Eye (tissue), 1 donor: ENCODE measurements at places on chromosomes 5 and 9.
A peak's percentile ranks its signal among the peaks of the same experiment; 100 is the strongest.

DNA sequence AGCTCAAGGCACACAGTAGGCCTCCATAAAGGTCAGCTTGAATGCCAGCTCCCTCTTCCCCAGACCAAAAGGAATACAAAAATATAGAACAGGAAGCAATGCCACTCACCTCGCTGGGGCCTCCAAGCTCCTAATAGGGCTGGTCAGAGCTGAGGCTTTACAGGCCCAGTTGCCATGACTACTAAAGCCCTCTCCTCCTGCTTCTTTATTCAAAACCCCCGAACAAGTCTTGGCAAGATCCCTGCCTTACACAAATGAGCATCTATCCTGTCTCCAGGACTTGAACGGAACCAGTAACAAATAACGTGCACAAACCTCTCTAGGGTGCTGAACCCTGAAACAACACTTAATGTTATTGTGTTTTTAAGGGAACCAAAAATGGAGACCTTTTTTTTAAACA lies 136.3 kb downstream of the SIL1 start:
- peak; percentile 78 for DNase-seq

- peak; percentile 58 for DNase-seq
These were observed 492.2 kb downstream of the NR2F1-AS1 start for GRCh38 chr5:93088592-93089389.

DNA sequence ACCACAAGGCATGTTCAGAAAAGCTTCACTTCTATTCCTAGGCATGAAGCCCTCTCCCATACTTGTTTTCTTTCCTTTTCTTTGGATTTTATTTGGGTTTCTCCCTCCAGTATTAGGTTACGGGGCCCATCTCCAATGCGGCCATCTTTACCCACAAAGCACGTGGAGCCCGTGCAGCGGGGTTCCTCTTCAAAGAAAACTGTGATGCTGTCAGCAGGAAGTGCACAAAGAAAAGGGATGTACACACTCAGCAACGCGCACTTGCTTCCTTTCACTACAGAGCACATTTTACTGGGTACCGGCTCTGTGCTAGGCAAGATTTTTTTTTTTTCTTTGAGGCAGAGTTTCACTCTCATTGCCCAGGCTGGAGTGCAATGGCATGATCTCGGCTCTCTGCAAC lies 106.6 kb downstream of the COL23A1 start:
- DNase-seq = no peak

GRCh38 chr5:65172486-65173129 lies 309.1 kb downstream of the ADAMTS6 start:
- DNase-seq = no peak

GRCh38 chr5:60010328-60010727 lies 116.8 kb upstream of the PDE4D start:
- peak; percentile 10 for DNase-seq

- DNase-seq = no peak
These were observed 29.2 kb upstream of the GLRA1 start for GRCh38 chr5:151953833-151954232.

GRCh38 chr9:107178293-107178692 lies 104.8 kb upstream of the RAD23B start:
- DNase-seq = no peak

DNA sequence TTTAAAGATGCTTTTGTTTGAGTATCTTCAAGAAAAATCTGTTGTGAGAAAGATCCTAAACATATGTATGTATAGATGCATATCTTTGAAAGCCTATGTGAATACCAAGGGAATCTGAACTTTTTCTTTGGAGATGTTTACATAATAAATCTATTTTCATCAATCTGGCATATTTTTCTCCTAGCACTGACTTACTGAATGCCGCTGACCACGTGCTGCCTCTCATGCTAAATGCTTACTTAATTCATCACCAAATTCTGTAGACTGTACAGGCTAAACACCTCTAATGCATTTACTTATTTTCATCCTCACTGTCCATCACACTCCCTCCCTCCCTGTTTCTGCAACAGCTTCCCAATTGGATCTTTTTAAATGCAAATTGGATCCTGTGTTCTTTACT lies 566.2 kb upstream of the WWC1 start:
- DNase-seq = no peak

- DNase-seq = peak; percentile 41
These were observed 262.1 kb upstream of the KLF4 start for GRCh38 chr9:107751567-107752210.

- no peak for DNase-seq
These were observed 22.1 kb downstream of the AK3 start for GRCh38 chr9:4718911-4719310.

GRCh38 chr5:40221796-40222195 lies 457.9 kb upstream of the PTGER4 start:
- no peak for DNase-seq

GRCh38 chr9:71767776-71768321 lies 464 bp downstream of the CEMIP2 start:
- DNase-seq = peak; percentile 88

DNA sequence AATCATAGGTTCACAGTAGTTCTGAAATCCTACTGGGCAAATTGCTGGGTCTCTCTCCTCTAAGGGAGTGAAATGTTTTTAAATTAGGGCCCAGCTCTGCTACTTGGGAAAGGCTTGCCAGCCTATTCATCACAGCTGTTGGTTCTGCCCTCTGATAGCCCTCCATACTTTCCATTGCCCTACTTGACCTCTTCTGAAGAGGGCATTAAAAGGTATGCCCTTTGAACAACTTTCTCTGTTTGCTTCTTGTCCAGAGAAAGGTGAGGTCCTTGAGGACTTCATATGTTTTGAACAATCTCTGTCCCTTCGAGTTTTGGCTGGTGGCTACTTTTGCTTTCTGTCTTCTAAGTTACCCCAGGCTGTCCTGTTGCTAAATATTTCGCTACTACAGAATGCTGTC lies 62.3 kb upstream of the JAK2 start:
- no peak for DNase-seq

DNA sequence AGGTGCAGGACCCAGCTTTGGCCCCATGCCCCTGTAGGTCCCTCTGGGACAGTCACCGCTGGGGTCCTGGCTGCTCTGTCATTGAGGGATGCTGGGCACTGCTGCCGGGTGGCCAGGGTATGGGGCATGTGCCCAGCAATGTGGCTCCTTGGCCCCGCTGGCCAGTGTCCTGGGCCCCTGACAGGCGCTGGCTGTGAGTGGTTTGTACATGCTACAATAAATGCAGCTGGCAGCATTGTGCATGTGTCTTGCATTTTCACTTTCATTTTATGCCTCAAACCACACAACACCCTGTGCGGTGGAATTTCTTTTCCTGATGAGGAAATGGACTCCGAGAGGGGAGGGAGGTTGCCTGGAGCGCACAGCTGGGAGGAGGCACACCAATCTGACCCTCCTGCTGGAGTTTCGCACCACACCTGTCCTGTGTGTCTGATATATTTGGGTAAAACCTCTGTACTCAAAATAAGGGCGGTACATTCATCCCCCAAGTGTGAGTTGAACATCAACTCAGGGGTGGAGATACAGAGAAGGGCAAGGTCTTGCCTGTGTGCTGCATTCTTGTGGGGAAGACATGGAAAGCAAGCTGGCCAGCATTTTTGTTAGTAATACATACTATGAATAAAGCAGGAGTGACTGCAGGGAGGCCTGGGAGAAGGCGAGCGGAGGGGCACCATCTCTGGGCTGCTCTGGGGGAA lies 11.7 kb downstream of the TSPAN17 start:
- DNase-seq = no peak

GRCh38 chr5:154145268-154145667 lies 45.3 kb upstream of the GALNT10 start:
- DNase-seq = no peak

DNA sequence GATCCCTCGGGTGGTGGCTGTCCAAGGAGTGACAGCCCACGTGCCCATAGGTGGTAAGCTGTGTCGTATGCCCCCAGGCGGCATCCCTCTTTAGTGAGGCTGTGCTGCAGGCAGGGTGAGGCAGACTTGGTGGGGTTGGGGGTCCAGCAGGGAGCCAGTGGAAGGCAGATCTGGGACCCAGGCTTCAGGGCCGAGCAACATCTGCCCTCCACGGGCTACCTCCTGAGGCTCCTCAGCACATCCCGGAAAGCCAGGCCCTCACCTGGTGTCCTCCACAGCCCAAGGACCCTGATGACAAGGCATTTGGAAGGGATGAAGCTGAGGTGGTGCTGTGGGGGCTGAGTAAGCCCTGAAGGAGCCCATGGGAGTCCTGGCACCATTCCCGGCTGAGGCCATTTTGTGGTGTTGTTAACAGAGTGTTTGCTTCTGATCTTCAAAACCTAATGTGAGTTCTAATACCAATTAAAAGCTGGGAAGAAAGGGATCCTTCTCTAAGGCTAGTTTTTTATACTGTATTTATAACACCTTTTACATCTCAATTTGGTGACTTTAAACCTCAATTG lies 295.8 kb upstream of the IRX2 start:
- DNase-seq = no peak

DNA sequence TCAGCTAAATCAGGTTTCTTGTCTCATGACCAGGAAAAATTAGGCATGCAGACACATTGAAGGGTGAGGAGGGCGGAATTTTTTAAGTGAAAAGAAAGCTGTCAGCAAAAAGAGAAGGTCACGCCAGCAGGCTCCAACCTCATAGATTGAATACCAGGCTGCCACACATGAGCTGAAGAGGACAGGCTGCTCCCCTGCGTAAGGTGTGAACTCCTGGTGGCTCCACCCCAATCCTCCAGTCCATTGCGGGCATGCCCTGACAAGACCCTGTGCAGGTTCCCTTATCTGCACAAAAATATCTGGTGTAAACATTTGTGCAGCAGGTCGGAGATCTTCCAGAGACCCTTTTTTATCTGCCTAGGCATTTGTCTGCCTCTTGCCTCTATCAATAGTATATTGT lies 22.9 kb upstream of the TEX10 start:
- DNase-seq = no peak

- DNase-seq = no peak
These were observed 80.4 kb upstream of the NIPBL start for GRCh38 chr5:36796155-36796554.

DNA sequence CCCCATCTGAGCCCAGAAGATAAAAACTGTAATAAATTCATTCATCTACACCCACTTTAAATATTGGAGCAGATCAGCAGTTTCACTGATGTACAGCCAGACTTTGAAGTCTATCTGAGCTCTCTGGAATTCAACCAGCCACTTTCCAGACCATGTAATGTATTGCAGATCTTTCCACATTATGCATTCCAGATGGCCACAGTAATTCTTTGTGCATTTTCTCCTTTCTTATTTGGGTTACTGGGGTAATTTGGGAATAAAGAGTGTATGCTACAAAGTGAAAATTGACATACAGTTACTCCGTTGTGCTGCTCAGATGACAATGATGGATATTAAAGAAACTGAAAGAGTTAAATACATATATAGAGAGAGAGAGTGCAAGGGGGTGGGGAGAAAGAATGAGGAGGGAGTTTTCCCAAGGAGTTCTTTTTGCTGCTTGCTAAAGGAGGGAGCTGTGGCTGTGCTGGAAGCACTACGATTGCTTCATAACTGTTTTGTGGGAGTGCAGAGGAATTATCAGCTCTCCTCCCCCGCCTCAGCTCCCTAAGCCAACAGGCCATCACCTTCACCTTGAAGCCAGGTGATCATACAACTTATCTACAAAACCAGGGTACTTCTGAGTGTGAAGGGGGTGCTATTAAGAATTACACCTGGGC lies 152.8 kb downstream of the GAS1 start:
- peak; percentile 89 for DNase-seq

DNA sequence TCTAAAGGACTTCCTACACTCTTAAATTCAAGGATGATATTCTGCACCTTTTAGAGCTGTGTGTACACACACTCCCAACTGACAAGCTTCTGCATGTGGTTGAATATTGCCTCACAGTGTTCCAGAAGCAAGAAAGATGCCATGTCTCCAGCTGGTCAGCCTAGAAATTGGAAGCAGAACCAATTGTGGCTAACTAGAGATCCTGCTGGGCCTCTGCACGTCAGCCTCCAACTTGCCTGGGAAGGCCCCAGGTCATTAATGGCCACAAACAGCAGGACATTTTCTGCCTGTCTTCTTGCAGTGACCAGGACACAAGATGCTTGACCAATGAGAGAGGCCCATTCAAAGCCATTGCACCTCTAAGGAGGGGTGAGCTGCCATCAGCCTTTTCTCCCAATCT lies 571.9 kb upstream of the BRINP1 start:
- peak; percentile 77 for DNase-seq

- no peak for DNase-seq
These were observed 41.8 kb downstream of the LYRM7 start for GRCh38 chr5:131212471-131213021.

- DNase-seq = no peak
These were observed 31.1 kb upstream of the GRXCR2 start for GRCh38 chr5:145903867-145904266.

- no peak for DNase-seq
These were observed 85.8 kb downstream of the HINT1 start for GRCh38 chr5:131079232-131079631.
